ENCODE measurements at places on chromosomes 6 and 20. TPM values are rescaled to one million over a fixed set of nuclear protein-coding genes. Genes with fewer than 3 reads are reported as not detected.

The NCR2 gene
- not detected for total RNA-seq

The MAK gene
- total RNA-seq = not detected

The ZBTB46 gene
- total RNA-seq = 3.9 TPM

The CGA gene
- total RNA-seq = not detected

The PRDM13 gene
- total RNA-seq = not detected

The RAET1L gene
- total RNA-seq = not detected

The CST2 gene
- 0.16 TPM for total RNA-seq

The ADAM33 gene
- total RNA-seq = 11.2 TPM

The CCNC gene
- total RNA-seq = 54.4 TPM

The EBF4 gene
- 0.49 TPM for total RNA-seq

The APOM gene
- total RNA-seq = not detected

The LY6G6C gene
- total RNA-seq = not detected

The AIF1 gene
- total RNA-seq = not detected

The CDSN gene
- total RNA-seq = not detected

The TCF21 gene
- 55.2 TPM for total RNA-seq

The SLCO4A1 gene
- 0.54 TPM for total RNA-seq

The TNNC2 gene
- total RNA-seq = not detected

The CD109 gene
- 13.4 TPM for total RNA-seq

The FILIP1 gene
- 2.7 TPM for total RNA-seq

The SPEF1 gene
- not detected for total RNA-seq

The ATXN1 gene
- 16.1 TPM for total RNA-seq

The EPHA7 gene
- total RNA-seq = 0.65 TPM

The ENPP5 gene
- total RNA-seq = 0.36 TPM

The WFDC10B gene
- total RNA-seq = not detected

The DZANK1 gene
- 0.16 TPM for total RNA-seq

The AGER gene
- 1.6 TPM for total RNA-seq

The MUCL3 gene
- total RNA-seq = not detected

The GMEB2 gene
- total RNA-seq = 12.5 TPM

The MYLK2 gene
- not detected for total RNA-seq

The RPS10 gene
- total RNA-seq = 3,776 TPM

The TINAG gene
- not detected for total RNA-seq

The ADRM1 gene
- total RNA-seq = 108 TPM

The ZFP64 gene
- 22.9 TPM for total RNA-seq

The RAD21L1 gene
- not detected for total RNA-seq

The FOXF2 gene
- 0.81 TPM for total RNA-seq

The SLC17A2 gene
- total RNA-seq = not detected

The EMILIN3 gene
- total RNA-seq = not detected

Data from cardiac atrium fibroblast (primary cell).